ENCODE measurements at places on chromosomes 1 and 21.

DNA sequence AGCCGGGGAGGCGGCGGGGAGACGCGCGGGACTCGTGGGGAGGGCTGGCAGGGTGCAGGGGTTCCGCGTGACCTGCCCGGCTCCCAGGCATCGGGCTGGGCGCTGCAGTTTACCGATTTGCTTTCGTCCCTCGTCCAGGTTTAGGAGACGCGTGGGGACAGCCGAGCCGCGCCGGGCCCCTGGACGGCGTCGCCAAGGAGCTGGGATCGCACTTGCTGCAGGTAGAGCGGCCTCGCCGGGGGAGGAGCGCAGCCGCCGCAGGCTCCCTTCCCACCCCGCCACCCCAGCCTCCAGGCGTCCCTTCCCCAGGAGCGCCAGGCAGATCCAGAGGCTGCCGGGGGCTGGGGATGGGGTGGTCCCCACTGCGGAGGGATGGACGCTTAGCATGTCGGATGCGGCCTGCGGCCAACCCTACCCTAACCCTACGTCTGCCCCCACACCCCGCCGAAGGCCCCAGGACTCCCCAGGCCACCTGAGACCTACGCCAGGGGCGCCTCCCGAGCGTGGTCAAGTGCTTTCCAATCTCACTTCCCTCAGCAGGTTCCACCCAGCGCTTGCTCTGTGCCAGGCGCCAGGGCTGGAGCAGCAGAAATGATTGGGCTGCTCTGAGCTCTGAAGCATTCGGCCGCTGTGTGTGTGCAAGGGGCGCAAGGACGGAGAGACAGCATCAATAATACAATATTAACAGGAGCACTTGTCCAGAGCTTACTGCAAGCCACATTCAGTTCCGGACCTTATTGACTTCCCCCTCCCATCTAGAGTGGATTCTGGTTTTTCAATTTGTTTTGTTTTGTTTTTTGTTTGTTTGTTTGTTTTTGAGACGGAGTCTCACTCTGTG, 10.3 kb downstream of the SIM2 start:
- DNase-seq: no peak

- no peak for DNase-seq
Measured at GRCh38 chr1:152577168-152577567, 3.1 kb downstream of the LCE3D start.

- no peak for DNase-seq
Measured at GRCh38 chr1:2251786-2252185, 23.7 kb downstream of the SKI start.

DNA sequence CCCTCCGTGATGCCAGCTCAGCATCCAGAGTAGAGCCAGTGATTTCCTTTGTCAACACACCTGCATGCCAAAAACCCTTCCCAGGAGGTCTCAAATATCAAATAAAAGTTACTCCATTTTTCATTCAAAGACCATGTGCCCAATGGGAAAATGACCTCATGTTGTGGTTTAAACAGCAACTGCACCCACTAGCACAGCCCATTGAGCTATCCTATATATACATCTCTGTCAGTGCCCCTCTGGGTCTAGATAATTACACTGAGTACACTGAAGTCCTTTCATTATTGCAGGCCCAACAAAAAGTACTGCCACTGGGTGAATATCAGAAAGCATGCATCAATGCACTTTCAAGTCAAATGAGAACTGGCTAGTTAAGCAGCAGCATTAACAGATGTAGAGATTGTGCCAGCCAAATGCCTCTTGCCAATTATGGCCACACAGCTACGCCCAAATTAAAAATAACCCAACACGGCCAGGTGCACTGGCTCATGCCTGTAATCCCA, 117.7 kb downstream of the SLC45A1 start:
- no peak for DNase-seq

- DNase-seq: peak; percentile 14
Measured at GRCh38 chr21:42840411-42841155, 38.8 kb downstream of the WDR4 start.

- DNase-seq: no peak
Measured at GRCh38 chr21:32554832-32555638, 30.3 kb downstream of the TCP10L start.

- no peak for DNase-seq
Measured at GRCh38 chr1:182275271-182275670, 116.3 kb downstream of the GLUL start.

- no peak for DNase-seq
Measured at GRCh38 chr1:41448821-41449220, 35.7 kb downstream of the EDN2 start.

- DNase-seq: no peak
Measured at GRCh38 chr1:12228979-12229378, 851 bp upstream of the VPS13D start.

- no peak for DNase-seq
Measured at GRCh38 chr1:94265906-94266305, 28.5 kb upstream of the ARHGAP29 start.

- DNase-seq: no peak
Measured at GRCh38 chr1:230080822-230081221, 13.8 kb downstream of the GALNT2 start.

DNA sequence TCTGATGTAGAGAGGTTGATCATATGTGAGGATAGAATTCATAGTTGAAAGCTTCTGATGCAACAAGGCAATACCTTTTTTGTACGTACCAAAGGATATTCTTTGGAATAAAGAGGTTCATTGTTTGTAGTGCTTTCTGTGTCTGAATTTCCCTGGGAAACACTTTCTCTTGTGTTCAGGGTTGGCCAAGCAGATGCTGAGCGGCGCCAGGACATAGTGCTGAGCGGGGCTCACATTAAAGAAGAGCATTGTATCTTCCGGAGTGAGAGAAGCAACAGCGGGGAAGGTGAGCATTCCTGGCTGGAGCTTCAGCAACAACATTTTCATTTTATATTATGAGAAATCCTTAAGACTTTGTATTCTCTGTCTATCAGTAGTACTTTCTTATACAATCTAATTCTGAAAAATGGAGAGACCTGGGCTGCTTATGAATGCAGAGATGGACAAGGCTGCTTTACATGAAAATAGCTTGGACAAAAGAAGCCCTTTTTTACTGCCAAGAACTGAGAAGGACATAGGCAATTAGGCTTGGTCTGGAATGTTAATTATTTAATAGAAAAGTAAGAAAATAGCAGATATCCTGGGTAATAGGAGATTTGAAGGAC, 85.2 kb downstream of the KIF1B start:
- no peak for DNase-seq

DNA sequence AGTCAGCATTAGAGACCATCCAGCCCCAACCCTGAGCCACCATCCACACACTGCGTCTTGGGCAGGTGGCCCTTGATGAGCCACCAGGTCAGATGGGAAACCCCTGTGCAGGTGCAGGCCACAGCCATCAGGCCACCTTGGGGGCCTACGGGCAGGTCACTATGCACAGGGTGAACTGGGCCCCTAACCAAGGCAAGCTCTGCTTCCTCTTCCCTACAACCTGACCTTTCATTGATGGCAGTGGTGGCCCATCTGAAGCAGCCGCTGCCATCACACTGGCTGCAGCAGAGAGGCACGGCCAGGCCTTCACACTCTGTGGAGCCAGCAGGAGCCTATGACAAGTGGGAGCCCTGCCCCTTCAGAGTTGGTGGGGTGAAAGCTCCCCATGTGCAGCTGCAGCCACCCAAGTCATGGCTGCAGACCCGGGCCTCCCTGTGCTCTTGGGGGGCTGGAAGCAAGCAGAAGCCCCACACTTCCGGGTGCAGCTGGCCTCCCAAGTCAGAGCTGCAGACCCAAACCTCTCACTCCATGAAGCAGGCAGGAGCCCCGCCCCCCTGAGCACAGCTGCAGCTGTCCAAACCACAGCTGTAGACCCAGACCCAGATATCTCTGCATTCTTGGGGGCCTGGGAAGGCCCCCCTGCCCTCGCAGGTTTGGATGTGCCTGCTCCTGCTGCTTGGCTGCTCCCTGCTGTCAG, 681.5 kb downstream of the MATN1 start:
- DNase-seq: peak; percentile 18

DNA sequence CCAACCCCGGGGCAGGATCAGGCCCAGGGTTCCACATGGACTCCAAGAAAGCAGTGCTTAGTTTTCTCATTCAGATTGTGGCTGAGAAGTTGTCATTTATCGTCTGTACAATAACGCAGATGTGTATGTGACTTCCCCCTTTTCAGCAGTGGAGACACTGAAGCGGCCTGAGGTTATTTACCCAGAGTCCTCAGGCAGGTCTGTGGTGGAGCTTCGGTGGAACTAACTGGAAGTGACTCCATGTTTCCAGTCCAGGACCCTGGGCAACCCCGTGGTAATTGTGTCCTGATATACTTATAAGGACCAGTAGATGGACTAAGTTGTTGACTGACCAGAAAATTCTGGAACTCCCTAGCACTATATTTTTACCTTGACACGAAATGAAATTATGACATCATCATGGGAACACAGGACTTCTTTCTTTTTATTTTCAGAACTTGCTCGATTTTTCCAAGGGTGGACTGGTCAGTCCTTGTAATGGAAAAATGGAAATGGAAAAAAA, 1.0 kb upstream of the IER5 start:
- DNase-seq: no peak

DNA sequence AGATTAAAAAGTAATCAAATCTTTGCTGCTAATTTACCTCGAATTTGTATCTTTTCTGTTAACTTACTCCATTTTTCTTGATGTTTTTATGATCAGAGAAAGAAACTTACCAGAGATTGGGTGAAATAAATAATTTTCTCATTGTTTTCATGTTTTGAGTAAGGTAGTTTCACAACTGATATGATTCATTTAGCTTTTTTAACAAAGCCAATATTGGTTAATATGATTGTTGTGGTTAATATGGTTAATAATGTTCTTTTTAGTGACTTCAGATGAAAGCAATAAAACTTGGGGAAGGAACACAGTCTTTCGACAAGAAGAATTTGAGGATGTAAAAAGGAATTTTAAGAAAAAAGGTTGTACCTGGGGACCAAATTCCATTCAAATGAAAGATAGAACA, 48.1 kb downstream of the MAP3K21 start:
- DNase-seq: no peak

- DNase-seq: no peak
Measured at GRCh38 chr1:38084113-38084512, 37.5 kb upstream of the POU3F1 start.

DNA sequence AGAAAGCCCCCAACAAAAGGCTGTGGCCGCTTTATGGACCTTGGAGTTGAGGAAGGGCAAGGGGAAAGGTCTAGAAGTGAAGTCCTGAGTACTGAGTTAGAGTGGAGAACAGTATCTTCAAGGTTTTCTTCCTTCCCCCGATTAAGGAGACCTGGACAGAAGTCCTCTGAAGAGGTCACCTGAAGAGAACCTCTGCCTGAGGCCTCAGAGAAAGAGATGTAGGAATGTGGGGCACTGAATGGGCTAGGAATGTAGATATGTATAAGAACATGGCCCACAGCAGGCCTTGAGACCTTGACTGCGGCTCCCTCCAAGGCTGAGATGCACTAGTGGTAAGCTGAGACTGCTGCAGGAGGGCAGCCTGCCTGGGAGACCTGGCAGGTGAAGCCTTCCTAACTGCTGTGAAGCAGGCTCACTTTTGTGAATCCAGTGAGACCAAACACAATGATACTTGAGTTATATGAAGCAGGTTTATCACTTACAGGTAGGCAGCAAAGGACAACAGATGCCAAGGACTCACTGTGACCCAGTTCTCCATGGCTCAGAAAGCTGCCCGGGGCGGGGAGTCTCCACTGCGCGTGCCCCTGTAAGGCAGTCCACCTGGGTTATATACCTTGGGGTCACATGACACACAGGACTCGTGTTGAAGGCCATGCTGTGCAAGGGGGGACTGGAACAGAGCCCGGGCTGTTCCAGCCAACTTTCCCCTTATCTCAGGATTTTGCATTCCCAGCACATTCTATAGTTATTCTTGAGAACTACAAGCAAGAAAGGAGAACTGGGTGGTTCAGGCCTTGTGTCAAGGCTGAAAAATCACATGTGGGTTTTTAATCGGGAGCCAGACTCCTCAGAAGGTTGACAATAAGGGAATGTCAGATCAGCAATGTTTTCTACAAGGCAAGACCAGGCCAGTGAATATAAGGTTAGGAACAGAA, 78.8 kb upstream of the PPM1J start:
- DNase-seq: no peak

DNA sequence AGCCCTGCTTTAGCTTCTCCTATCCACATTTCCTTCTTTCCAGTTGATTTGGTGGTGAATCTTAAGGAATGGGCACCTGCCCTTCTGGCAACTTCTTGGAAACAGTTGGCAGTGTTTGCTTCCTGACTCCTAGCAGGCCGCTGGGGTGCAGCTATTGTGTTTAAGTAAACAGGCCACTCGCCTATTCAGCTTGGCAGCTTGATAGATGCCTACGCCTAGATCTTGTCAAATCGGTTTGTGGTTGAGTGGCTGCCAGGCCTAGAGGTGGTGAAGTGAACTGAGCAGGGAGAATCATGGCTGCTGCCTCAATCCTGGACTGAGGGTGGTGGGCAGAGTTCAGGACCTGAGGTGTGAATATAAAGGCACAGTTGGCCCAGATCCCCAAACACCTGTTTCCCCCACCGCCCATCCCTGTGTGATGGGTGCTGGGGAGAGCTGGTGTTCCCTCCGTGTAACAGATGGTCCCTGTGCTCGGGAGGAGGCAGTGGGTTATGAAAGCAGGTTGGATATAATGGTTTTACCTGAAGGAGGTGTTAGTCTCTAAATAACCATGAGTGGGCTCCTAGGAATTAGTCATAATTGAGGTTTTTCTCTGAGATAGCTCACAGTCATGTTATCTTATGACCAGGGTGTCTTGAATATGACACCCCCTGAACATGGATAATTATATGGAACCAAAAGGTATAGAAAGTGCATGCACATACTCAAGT, 940 bp upstream of the PLA2G2C start:
- peak; percentile 77 for DNase-seq

GRCh38 chr1:12424793-12425192, 193.2 kb downstream of the DHRS3 start:
- no peak for DNase-seq

DNA sequence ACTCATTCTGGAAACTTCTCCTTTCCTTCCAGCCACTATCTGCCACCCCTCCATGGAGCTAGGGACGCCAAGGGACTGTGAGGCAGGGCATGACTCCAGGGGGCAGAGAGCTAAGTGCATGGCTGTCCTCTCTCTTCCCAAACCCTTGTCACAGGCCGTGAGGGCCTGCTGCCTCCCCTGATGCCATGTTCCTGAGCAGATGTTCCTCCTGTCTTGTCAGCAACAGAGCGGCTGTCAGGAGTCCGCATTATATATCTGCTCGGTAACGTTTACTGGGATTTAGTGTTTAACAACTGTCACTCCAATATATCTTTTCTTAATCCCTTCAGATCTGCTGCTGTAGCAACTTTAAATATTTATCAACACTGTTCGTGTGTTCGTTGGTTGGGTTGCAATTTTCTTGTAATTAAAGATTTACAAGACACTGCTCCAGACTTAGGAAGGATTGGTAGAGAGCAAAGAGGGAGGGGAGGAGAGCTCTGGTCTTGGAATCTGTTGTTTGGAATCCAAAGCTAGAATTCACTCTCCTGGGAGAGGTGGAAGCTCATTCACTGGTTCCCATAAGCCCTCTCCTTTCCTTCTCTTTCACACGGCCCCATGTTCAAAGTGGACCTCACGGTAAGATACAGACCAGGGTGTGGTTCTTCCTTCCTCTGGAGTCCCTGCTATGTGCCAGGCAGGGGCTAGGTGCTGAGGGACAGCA, 76.2 kb downstream of the MDM4 start:
- DNase-seq: no peak

GRCh38 chr1:54774820-54775498, 10.6 kb upstream of the PARS2 start:
- DNase-seq: no peak

- DNase-seq: no peak
Measured at GRCh38 chr1:203643213-203644045, 16.8 kb downstream of the ATP2B4 start.

- no peak for DNase-seq
Measured at GRCh38 chr1:47431534-47431933, 6.3 kb upstream of the FOXD2 start.
